ENCODE measurements at places on chromosomes 1 and 21.

DNA sequence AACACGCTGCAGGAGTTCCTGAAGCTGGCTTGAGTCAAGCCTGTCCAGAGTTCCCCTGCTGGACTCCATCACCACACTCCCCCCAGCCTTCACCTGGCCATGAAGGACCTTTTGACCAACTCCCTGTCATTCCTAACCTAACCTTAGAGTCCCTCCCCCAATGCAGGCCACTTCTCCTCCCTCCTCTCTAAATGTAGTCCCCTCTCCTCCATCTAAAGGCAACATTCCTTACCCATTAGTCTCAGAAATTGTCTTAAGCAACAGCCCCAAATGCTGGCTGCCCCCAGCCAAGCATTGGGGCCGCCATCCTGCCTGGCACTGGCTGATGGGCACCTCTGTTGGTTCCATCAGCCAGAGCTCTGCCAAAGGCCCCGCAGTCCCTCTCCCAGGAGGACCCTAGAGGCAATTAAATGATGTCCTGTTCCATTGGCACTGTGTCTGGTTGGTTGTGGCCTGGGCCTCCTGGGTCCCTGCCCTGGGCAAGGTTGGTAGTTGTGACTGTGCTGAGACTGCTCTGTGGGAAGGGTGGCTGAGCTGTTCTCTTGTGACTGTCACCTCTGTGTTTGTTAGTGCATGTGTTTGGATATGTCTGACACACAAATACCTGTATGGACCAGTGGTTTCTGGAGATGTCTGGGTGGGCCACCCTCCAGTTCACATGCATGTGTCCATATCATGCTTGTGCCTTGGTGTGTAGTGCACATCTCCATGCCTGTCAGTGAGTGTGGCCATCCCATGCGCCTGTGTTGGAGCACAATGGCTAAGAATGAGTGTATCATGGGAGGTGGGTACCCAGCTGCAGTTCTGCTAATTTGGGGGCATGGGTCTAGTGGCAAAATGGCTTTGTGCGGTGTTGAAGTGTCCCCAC, 1.4 kb downstream of the SH3BGRL3 start:
- no peak for DNase-seq

DNA sequence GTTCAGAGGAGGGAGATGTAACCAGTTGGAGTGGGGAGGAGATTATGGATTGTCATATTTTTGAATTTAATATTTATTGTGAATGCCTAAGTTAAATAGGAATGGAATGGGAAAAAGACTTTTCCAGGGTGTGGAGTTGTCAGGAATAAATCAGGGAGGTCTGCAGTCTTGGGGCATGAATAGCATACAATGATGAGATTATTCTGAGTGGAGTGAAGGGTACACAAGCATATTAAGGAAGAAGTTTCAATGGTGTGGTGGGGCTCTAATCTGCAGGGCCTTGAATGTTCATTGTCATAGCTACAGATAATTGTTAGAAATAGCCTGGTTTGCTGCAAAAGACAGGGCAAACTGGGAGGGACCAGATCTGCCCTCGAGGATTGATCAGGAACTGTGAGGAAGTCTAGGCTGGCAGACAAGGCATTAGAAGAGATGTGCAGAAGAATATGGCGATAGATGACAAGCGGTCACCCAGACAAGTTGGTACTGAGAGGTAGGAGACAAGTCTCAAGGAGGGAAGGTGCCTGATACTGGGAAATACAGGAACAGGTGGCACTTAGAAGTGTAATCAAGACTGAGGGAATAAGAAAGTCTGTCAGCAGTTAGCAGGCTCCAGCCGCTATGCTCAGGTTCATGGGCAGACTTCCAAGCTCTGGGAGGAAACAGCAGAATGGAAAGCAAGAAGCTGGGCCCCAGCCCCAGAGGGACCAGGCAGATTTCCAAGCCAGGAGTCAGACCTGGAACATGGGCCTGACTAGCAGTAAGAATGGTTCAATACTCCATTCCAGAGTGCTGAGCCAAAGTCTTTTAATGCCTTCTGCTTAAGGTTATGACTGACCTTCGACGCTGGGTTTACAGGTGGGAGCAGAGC, 20.9 kb upstream of the RGL1 start:
- peak; percentile 47 for DNase-seq

DNA sequence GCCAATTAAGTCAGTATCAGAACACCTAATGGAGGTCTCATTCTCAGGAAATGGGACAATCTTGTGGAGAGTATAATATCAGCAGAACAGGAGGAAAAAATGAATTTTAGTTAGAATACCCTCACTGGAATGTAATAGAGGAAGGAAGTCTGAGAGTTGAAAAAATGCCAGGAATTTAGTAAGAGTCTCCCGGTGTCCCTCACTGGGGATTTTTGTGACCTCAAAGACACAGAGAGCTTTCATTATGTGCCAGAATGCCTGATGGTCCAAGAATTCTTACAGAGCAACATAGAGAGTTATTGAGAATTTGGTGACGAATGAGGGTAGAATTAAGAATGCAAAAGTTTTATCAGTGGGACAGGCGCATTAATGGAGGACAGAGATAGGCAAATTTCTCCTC, 443.5 kb upstream of the B3GALT2 start:
- DNase-seq, result no peak

DNA sequence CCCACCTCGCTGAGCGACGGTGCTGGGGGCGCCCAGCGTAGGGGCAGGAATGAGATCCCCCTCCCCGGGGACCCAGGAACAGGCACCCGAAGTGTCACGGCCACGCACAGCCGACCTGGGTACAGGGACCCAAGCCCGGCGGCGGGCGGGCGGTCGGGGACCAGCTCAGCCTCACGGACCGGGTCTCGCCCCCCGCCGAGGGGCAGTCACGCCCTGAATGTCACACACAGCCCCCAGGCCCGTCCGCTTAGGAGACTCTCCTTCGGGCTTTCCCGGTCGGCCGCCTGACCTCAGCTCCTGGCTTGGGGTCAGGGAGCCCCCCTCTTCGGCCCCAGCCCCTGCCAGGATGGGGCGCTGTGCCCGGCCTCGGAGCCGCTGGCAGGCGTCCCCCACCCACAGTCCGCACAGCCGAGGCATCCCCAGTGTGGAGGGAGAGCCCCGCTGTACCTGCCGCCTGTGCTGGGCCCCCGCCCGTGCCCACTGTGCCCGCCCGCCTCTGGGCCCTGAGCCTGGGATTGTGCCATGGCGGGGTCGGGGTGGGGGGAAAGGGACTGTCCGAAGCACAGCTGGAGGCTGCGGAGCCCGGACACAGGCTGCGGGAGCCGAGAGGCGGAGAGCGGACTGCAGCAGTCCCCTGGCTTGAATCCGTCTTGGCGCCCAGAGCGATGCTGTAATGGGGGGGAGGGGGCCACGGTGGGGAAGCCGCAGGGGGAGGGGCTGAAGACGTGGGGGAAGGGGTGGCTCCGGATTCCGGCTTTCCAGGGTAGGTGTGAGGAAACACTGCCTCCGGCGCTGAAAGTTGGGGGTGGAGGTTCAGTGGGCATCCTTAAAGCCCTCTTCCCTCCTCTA, 627 bp upstream of the DLGAP3 start:
- no peak for DNase-seq

DNA sequence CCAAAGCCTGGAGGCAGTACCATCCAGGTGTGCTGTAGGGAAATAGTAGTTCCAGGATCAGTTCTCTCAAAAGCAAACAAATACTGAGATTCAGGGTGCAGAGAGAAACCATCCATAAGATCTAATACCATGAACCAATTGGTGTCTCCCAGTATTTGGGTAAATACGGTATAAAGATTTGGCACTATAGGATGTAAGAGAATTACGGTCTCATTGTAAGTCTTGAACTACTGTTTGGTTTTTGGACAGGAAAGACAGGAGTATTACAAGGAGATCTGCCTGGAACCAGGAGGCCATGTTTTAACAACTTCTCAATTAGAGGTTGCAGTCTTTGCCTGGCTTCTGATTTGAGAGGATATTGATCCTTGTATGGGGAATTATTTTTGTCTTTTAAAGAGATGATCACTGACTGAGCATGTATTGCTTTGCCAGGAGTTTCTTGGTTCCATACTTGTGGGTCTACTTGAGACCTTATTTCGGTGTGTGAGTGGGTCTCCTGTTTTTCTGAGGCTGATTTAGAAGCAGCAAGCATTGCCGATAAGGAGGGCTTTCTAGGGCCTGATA, 10.2 kb downstream of the AADACL4 start:
- no peak for DNase-seq

- no peak for DNase-seq
These were observed 575.5 kb downstream of the PTPRU start for GRCh38 chr1:29811727-29812407.

- no peak for DNase-seq
These were observed 4.0 kb upstream of the PROX1 start for GRCh38 chr1:213983493-213984386.

GRCh38 chr1:100921110-100921706, 25.3 kb downstream of the SLC30A7 start:
- DNase-seq, result peak; percentile 47

- no peak for DNase-seq
These were observed 75.4 kb downstream of the CEP170 start for GRCh38 chr1:243179720-243180119.

DNA sequence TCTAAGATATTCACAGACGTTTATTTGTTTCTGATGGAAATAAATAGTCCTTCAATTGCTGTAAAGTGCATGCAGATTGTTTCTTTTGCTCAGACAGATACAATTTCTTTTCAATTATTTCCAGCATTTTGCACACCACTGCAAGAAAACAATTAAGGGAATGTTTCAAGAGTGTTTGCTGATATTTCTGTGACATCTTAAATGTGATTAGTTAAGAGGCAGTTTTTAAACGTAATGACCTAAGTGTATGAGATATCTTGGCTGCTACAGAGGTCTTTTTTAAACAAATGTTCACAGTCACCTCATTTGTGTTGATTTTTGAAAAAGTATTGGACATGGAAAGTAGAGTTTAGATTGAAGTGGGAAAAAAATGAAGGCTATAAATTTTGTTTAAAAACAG, 262.3 kb upstream of the BRINP3 start:
- no peak for DNase-seq

DNA sequence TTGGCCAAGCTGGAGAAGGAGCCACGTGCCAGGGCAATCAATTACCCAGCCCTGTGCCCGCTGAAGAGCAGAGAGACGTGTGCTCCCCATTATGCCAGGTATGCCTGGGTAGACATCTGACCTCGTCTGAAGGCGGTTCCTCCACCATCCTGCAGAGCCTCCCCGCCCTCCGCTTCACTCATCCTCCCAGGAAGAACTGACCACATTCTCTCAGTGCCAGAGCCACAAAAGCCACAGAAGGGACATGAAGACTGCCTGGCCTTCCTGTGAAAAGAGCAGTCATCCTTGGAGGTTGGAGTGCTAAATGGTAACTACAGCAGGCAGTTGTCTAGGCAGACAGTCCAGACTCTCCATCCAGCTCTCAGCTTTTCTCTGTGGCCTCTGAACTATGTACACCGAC, 12.0 kb downstream of the SYT2 start:
- DNase-seq, result peak; percentile 52

GRCh38 chr21:34018185-34018584, 55.2 kb upstream of the MRPS6 start:
- no peak for DNase-seq

GRCh38 chr1:235763962-235764361, 102.7 kb downstream of the LYST start:
- DNase-seq, result peak; percentile 11

- DNase-seq, result no peak
These were observed 1.8 kb downstream of the CDC42BPA start for GRCh38 chr1:227316456-227316855.

GRCh38 chr1:153357076-153357852, 390 bp upstream of the S100A9 start:
- DNase-seq, result no peak

- no peak for DNase-seq
These were observed 198.2 kb upstream of the LMO4 start for GRCh38 chr1:87130438-87130837.

DNA sequence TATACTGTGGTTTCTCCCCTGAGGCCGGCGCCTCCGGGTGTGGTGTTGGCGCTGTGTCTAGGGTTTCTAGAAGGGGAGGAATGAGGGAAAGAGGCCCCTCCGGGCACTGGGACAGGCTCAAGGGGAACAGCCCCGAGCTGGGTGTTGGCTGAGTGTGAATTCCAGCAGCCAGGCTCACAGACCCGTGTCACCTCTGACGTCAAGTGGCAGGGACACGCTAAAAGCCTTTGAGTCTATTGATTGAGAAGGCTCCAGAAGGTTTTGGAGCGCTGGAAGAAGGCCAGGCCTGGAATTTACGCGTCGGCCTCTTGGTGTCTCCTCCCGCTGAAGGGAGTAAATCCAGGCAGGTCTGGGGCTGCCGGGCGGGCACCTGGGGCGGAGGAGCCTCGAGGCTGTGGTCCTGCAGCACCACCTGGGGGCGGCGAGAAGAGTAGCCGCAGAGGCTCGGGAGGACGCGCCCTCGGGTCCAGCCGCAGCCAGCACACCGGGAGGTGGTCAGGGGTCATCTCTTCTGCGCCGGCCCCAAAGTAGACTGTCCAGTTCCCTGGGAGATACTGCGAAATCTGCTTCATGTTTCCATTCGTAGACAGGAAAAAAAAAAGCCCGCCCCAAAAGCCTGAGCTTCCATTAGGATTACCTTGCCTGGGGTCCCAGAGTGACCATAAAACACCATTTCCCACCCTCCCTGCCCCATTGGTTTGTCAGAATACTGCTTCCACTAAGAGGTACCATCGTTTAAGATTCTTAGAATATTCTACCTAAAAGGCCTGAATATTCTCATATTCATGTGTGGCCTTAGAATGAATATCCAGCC, 61.7 kb downstream of the TLR5 start:
- peak; percentile 95 for DNase-seq

GRCh38 chr1:39159224-39160036, 45.1 kb upstream of the MACF1 start:
- DNase-seq, result peak; percentile 76

DNA sequence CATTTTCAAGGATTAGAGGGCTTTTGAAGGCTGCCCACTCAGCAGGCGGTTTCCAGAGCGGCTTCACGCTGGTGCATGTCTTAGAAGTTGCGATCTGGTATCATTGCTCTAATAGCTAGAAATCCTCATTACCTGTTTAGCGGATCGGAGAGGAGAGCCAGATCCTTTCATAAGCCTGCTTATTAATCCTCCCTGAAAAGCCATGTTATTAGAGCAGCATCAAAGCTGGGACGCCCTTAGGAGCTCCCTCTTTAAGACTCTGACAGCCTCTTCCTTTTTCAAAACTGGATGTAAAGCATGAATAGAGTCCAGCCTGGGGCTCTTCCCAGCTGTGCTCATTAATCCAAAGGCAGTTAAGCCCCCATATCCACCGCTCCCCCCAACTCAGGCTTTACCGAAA, 13.9 kb upstream of the CTSE start:
- DNase-seq, result no peak

- DNase-seq, result no peak
These were observed 20.0 kb upstream of the MAPKAPK2 start for GRCh38 chr1:206664740-206665139.

Measured in HT1080 (cell line).